Stimulated activated CD4-positive, alpha-beta T cell treated with anti-CD3 and anti-CD28 coated beads, Interleukin-1b, Interleukin-23, amount 100 ng/mL, for 4 hours (primary cell): ENCODE measurements at places on chromosomes 13 and 19.

GRCh38 chr13:101346942-101347728 is 69.2 kb downstream of the NALCN start:
- no peak for DNase-seq

GRCh38 chr13:75414036-75414827 is 67.7 kb downstream of the TBC1D4 start:
- DNase-seq = no peak

GRCh38 chr13:111353508-111353907 is 33.1 kb downstream of the TEX29 start:
- no peak for DNase-seq

- no peak for DNase-seq
Measured at GRCh38 chr19:674282-675151, 1.7 kb upstream of the FSTL3 start.

GRCh38 chr19:55339889-55340783 is 460 bp downstream of the KMT5C start:
- DNase-seq = no peak

- no peak for DNase-seq
Measured at GRCh38 chr19:56069642-56070041, 51.5 kb downstream of the ZNF787 start.

DNA sequence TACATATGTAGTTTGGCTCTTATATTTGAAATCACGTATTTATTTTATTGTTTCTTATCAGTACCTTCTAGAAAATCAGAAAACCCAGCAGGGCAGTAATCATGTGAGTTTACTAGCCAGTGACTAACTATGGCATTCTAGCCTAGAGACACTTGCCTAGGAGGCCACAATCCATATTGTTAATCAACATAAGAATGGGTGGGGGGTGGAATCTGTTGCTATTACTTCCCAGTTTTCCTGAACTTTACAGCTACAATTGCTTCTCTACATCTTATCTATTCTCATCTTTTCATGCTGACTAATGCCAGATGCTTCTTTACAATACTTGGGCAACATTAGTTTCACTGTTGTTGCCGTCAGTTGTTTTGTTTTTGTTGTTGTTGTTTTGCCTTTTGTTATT is 18.7 kb upstream of the ATXN8OS start:
- DNase-seq = no peak

- no peak for DNase-seq
Measured at GRCh38 chr19:11856596-11857250, 8.2 kb downstream of the ZNF439 start.

DNA sequence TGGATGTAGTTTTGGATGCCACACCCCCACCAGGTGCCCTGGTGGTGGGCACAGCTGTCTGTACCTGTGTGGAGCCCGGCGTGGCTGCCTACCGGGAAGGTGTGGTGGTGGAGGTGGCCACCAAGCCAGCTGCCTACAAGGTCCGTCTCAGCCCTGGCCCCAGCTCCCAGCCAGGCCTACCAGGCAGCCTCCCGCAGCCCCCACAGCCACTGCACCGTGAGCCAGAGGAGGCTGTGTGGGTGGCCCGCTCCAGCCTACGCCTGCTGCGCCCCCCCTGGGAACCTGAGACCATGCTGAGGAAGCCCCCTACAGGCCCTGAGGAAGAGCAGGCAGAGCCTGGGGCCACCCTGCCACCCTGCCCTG is 3.5 kb downstream of the CIC start:
- no peak for DNase-seq

- DNase-seq = no peak
Measured at GRCh38 chr19:39139305-39139874, 13.8 kb downstream of the PAK4 start.

- no peak for DNase-seq
Measured at GRCh38 chr13:59846845-59847620, 316.7 kb downstream of the DIAPH3 start.

- no peak for DNase-seq
Measured at GRCh38 chr19:2532252-2533071, 56.5 kb downstream of the GADD45B start.

DNA sequence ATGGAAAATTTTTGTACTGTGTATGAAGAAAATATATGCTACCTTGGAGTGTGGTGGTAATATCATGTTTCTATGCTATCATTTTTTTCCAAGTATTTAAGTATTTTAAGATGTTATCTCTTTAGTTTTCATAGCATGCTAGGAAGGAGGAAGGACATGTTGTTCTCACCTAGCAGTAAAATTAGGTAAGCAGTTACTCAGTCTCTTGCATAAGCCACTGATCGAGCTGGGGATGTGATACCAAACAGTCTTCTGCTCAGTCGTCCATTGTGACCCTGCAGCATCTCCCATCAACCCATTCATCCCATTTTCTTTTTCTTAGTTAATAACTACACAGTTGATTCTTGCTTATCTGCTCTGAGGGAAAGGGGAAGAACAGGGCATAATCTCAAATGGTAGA is 130.6 kb downstream of the KLF5 start:
- DNase-seq = no peak

DNA sequence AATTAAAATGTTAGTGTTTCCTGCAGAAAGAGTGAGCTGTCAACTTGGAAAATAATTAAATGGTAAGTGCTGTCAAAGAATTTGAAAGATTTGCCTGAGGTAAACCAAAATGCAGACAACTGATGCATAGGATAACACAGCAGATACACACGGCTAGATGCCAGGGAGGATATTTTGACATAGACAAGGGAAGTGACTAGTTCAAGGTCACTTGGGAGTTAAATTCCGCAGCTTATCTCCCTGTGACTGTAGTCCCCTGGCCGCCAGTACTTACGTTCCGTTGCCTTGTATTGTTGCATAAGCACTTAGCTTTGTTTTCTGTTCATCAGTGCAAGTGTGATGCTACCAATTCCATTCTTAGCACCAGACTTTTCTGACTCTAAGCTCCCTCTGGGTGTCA is 247.3 kb upstream of the MAB21L1 start:
- DNase-seq = no peak

DNA sequence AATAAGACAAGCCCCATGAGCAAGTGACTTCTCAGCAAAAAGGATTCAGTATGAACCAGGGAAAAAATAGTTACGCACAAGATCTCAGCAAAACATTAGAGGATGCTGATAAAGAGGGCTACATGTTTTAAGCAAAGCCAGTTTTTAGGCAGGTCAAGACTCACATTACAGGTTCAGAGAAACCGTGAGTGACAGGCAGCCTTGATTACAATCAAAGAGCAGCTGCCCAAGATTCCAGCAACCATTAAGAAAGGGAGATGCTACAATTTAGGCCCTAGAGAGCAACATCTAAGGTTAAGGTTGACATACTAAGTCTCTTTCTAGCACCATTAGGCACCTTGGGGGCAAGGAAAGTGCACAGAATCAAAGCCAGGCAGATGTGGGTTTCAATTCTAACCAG is 2.8 kb upstream of the SLC7A1 start:
- DNase-seq = no peak

GRCh38 chr19:45047188-45047797 is 8.4 kb downstream of the CLASRP start:
- DNase-seq = no peak

DNA sequence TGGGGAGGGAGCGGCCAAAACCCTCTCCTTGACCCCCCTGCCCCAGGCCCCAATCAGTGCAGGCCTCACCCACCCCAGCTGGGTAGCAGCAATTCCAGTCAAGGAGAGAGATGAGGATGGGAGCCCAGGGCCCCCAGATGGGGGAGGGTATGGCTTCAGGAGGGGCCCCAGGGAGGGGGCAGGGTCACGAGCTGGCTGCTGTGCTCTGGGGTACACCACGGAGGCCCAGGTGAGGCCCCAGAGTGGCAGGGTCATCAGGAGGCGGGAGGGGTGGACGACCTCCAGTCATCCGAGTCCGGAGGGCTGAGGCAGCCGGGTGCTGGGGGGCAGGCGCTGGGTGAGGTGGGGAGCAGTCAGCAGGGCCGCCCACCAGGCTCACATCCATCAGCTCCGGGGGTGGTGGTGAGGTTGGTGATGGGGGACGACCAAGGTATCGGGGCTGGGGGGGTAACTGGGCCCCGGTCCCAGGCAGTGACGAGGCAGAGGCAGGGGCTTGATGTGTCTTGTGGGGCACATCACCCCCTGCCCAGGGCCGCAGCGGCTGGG is 8.4 kb downstream of the DYRK1B start:
- no peak for DNase-seq

- no peak for DNase-seq
Measured at GRCh38 chr13:91740756-91741155, 342.3 kb downstream of the GPC5 start.

DNA sequence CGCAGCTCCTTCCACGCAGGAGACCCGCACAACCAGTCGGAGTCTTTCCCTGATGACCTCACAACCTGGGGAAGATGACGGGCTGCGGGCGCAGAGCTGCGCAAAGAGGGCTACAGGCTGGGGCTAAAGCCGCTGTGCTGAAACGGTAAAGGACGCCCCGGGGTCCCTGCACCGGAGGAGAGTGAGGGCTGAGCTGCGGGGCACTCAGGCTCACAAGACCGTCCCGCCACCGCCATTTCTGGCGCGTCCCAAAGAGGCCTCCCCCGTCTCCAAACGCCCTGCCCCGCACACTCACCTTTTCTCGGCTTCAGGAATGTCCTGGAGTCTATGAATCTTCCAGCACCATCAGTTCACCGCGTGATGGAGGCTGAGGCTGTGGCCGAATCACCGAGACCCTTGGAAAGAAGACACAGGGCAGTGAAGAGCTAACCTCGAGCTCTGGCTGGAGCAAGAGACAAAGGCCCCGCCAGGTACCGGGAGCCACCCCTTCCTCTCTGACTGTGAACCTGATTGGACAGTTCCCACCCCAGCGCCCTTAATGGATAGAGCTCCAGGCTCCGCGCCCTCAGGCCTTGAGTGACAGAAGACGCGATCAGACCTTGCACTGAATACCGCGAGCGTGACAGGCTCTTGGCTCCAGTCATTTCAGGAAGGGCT is 41.8 kb upstream of the ZNF429 start:
- peak; percentile 11 for DNase-seq

DNA sequence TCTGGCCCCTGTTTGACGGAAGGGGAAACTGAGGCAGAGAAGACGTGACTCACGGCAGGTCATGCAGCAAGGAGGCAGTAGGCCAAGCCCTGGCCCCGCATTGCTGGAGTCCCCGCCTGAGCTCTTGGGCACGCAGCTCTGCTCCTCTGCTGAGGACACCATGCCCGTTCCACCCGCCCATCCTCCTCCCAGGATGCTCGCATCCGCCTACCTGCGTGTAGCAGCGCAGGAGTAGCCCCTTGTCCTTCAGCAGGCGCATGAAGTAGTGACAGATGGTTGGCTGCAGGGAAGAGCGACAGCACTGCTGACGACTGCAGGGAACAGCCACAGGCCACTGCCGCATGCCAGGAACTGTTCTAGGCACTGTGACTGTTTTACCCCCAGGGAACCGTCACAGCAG is 10.5 kb downstream of the SIRT2 start:
- no peak for DNase-seq

- no peak for DNase-seq
Measured at GRCh38 chr19:32122258-32122657, 223.2 kb upstream of the ZNF507 start.

GRCh38 chr13:24161010-24161775 is 673 bp downstream of the SPATA13 start:
- DNase-seq = peak; percentile 14

DNA sequence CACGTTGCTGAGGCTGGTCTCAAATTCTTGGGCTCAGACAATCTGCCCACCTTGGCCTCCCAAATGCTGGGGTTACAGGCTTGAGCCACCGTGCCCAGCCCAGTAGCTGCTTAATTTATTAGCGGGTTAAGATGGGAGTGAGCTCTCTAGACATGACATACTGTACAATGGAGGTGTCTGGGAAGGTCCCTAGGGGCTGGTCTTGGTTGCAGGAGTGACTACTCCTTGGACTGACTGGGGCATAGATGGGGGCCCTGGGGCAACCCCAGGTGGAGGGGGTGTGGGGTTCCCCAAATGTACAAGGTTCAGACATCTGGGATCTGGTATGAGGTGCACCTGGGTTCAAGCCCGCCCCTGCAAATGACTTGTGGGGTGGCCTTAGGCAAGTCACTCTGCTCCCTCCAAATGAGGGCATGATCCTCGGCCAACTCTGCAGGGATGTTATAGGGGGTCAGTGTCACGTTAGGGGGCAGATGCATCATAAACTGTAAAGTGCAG is 12.8 kb downstream of the CIB3 start:
- no peak for DNase-seq

- DNase-seq = no peak
Measured at GRCh38 chr13:89832827-89833226, 1514.7 kb upstream of the MIR17HG start.
